RWPE2 (cell line): ENCODE measurements at places on chromosomes 1 and 21.

- DNase-seq = no peak
Measured at GRCh38 chr1:228362884-228363450, 43.7 kb downstream of the TRIM11 start.

- peak; percentile 34 for DNase-seq
Measured at GRCh38 chr21:45512626-45513002, 29.6 kb downstream of the SLC19A1 start.

DNA sequence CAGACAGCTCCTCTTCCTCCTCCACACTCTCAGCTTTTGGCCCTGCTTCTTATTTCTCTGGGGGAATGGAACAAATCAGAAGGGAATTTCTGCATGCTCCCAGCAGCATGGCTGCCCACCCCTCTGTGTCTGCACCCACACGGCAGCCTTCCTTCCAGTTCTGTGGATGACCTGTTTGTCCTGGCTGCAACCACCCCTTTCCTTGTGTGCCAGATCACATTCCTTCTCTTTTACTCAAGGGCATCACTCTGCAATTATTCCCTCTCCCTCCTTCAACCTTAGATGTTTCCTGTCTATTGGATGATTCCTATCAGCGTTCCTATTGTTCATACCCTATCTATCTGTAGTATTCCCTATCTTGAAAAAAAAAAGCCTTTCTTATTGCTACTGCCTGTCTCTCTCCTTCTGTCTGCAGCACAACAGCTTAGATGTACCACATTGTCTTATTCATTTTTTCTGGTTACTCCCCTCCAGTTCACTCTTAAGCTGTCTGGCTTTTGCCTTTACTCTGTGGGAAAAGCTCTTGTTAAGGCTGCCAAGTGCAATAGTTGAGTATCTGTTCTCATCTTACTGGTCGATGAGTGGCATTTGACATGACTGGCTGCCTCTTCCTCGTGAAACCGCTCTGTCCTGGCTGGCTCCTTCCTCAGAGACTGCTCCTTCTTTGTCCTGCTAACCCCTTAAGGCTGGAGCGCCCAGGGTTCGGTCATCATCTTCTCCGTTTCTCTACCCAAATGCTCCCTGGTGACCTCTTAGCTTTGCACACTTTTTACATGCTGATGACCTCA is 351.1 kb downstream of the CAMTA1 start:
- no peak for DNase-seq

GRCh38 chr1:93817819-93818569 is 61.0 kb downstream of the DNTTIP2 start:
- DNase-seq = no peak

GRCh38 chr1:231274119-231274825 is 33.3 kb downstream of the GNPAT start:
- DNase-seq = no peak

DNA sequence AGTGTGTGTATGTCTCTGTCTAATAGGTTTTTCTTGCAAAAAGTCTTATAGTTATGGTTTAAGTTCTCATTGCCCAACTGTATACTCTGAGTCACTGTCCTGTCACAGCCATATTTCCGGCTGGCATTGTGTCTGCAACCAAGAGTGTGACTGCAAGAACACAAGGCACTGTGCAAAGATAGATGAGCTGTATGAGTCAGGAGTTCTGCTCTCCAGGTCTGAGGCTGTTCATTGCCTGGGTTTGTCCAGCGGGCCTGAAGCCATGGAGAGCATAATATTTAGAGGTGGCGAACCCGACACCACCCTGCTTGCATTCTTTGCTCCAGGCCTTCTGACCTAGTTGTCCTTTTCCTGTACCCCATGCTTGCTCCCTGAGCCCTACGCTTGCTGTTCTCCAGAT is 50.9 kb upstream of the CNIH3 start:
- DNase-seq = peak; percentile 67
